ENCODE measurements at places on chromosomes 1 and 21.

DNA sequence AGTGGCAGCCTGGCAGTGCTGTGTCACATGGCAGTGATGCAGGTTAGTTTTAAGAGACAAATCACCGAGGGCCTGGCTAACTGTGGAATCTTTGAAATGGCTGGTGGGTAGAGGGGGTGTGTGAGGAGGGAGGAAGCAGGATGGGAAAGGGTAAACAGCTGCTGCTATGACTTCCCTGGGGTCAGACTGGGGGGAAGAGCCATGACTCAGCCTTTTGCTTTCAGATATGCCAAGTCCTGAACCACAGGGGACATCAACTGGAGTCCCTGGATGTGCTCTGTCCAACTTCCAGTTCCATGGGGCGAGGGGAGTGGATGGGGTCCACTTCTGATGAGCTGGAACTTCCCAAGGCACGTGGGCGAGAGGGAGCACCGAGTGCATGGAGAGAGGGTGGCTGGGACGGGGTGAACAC is 121.1 kb upstream of the ADAR start:
- no peak for DNase-seq

DNA sequence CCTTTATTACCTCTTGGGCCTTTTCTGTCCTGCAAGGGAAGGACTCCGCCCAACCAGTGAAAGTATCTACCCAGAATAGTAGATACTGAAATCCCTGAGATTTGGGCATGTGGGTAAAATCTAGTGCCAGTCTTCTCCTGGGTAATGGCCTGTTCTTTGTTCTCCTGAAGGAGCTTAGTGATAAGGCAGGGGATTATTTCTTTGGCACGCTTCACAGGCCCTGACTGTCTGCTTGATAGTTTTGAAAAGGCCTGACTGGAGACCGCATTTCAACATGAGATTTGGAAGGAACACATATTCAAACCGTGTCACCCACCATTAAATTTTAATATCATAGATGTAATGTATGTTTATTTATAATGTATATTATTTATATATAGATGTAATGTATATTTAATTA is 48.9 kb downstream of the RASAL2 start:
- DNase-seq: no peak

- DNase-seq: no peak
Observed at GRCh38 chr1:195097316-195097715, 1510.9 kb downstream of the KCNT2 start.

DNA sequence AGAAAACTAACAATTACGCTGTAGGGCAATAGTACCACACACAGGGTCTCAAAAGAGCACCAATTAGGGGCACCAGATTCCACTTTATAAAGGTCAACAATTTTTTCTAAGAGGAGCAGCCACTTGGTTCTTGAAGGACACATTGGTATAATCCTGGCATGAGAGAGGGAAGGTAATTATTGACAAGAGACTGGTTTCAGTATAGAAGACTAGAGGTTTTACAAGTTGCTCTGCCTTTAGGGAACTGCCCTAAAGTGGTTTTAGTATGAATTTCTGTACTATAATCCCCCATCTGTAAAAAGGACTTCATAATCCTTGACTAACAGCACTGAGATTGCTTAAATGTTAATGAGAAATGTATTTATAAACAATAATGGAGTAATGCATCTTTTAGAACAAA is 648.5 kb upstream of the PTBP2 start:
- DNase-seq: no peak

- DNase-seq: no peak
Observed at GRCh38 chr1:77468949-77469710, 187.3 kb downstream of the AK5 start.

DNA sequence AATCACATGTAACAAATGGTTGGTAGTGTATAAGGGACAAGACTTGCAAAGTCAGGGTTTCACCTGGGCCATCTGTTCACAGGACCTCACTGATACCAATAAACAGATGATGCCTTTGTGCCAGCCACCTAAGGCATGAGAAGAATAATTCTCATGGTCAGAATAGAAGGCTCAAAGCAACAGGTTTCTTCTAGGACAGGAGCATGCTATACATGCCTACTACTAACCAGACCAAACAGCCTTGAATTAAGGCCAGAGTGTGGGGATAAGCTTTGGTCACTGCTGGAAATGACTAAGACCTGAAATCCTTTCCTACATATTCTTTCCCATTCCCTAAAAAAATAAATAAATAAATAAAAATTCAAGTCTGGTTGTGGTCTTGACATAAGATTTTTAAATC is 17.5 kb downstream of the PSMB2 start:
- DNase-seq: no peak

GRCh38 chr1:231201375-231201978 is 39.5 kb upstream of the GNPAT start:
- DNase-seq: no peak

- no peak for DNase-seq
Observed at GRCh38 chr1:53653631-53654030, 85.3 kb downstream of the GLIS1 start.

DNA sequence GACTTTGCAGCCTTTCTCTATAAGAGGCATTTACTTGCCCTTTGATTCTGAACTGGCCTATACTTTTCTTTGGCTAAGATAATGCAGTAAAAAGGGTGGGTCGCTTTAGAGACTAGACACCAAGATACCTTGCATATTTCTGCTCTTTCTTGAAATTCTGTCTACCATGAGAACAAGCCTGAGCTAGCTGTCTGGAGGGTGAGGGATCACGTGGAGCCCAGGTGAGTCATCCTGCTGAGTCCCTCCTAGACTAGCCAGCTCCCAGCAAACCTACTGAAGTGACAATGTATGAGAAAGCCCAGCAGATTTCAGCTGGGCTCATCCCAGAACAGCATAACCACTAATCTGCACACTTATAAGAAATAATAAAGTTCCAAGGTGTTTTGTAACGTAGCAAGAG is 408.0 kb upstream of the KAZN start:
- DNase-seq: no peak

GRCh38 chr1:225638853-225639252 is 14.1 kb downstream of the ENAH start:
- DNase-seq: no peak

GRCh38 chr1:6243993-6244392 is at the start of gene HES3:
Gene HES3, plus strand, starts transcription at chr1:6244179. Its CDS starts 187 bp downstream, at chr1:6244366.
- DNase-seq: no peak

GRCh38 chr1:82775406-82776000 is 974.8 kb downstream of the ADGRL2 start:
- no peak for DNase-seq

- no peak for DNase-seq
Observed at GRCh38 chr1:241600496-241600901, 39.7 kb downstream of the CHML start.

DNA sequence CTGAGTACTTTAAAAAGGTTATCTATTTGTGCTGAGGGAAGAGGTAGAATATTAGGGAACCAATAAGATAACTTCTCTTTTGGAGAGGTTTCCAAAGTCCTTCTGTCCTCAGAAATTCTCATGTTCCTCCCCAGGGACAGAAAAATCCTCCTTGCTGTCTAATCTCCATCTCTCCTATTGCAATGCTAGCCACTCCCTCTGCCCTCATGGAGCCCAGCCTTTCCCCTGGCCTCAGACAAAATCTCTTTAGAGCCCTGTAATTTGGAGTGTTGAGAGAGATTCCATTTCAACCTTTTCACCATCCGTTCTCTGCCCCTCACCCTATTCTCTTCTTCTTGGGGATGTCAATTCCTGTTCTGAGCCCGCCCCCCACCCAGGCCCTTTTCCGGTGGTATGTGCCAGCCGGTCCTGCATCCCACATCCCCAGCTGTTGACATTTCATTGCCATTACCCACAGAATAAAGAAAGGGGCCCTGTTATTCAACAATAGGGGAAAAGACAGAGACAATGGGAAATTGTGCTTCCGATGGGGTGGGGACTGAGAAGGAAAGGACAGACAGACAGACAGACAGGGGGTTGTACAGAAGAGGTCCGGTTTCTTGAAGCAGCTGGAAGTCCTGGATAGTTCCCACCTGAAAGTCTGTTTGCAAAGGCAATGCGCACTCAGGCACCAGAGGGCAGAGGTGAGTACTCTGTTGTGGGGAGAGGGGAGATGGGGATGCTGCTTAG is at the start of gene HAPLN2:
HAPLN2 (plus strand) TSS at position 563 of the 729 bp plus-strand sequence. CDS start 4,076 bp downstream, outside the sequence.
- DNase-seq: no peak

GRCh38 chr1:70442490-70442889 is 31.4 kb downstream of the CTH start:
- DNase-seq: no peak

- no peak for DNase-seq
Observed at GRCh38 chr21:38878379-38879179, 72.8 kb downstream of the ETS2 start.

DNA sequence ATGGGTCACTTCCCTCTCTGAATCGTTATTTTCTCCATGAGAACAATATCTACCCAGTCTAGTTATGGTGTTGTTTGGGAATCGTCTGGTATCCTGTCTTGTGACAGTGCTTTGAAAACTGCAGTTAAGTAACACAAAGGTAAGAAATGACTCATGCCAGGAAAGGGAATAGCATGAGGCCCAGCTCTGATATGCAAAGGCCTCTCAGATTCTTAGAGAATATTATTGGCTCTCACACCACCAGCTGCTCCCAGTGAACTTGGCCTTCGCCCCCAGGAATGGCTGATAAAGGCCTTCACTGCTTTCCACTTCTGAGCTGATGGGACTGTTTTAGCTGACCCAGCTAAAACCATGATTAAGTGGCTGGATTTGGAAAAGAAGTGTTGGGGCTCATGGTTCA is 27.1 kb downstream of the NEK2 start:
- DNase-seq: no peak
